ENCODE measurements at places on chromosomes 13 and 19.

DNA sequence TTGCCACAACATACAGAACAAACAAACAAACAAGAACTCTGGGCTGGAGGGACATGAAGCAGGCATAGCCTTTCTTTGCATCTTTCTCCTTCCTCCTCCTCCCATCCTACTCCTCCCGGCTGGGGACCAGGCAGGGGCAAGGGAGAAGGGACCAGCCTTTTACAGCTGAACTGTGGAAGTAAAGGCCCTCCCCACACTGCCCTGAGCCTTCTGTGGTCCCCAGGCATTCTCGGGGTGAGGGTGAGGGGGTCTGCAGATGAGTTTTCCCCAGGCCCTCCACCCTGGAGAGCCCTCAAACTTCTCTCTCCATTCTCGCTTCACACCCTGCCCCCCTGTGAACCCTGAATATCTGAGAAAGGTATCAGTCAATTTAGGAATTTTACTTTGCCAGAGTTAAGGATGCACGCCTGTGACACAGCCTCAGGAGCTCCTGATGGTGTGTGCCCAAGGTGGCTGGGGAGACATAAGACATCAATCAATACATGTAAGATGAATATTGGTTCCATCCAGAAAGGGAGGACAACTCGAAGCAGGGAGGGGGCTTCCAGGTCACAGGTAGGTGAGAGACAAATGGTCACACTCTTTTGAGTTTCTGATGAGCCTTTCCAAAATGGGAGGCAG, 170.9 kb downstream of the COL4A1 start:
- DNase-seq: no peak

GRCh38 chr19:996051-996838, 4.0 kb upstream of the GRIN3B start:
- DNase-seq: peak; percentile 68

- DNase-seq: no peak
Measured at GRCh38 chr19:18851673-18852325, 20.0 kb downstream of the UPF1 start.

- DNase-seq: no peak
Measured at GRCh38 chr19:13748169-13748828, 16.0 kb upstream of the MRI1 start.

DNA sequence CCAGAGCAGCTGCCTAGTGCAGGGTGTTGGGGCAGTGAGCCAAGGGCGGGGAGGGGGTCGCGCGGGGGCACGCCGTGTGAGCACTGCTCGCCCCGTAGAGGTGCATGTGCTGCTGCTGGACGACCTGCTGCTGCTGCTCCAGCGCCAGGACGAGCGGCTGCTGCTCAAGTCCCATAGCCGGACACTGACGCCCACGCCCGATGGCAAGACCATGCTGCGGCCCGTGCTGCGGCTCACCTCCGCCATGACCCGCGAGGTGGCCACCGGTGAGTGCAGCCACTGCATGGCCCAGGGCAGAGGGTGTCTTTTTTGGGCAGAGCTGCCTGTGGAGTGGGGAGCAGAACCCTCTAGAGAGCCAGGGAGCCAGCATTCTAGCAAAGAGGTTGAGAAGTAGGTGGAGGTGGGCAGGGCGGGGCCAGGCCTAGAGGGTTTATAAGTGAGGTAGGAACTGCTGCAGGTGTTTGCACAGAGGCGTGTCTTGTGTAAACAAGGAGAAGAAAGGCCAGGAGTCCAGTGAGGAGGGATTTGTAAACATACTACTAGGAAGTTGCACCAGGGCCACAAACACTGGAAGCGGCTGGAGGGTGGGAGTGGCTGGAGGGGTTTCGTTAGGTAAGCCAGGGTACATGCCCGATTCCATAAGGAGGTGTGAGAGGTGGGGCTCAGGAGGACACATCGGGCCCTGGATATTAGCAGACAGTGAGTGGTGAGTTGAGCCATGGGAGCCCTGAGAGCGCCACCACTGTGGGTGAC, 21.3 kb downstream of the ARHGEF1 start:
- no peak for DNase-seq

DNA sequence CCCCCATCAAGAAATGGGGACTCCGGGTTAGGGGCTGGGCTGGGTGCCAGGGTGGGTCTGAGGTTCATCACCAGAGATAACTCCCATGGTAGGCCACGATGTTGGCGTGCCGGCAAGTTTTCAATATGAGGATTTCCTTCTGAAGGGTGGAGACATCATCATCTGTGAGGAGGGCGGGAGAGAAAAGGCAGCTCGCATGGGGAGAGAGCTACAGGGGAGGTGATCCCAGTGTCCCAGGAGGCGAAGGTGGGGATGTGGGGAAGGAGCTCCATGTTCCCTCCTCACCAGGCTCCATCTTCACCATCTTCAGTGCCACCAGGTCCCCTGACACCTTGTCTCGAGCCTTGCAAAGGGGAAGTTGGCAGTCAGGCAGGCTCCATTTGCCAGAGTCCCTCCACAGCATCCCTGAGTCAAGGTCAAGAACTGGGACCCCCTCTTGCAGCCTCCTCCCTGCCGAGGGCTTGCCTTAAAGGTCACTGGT, 430 bp downstream of the MAP4K1 start:
- no peak for DNase-seq

DNA sequence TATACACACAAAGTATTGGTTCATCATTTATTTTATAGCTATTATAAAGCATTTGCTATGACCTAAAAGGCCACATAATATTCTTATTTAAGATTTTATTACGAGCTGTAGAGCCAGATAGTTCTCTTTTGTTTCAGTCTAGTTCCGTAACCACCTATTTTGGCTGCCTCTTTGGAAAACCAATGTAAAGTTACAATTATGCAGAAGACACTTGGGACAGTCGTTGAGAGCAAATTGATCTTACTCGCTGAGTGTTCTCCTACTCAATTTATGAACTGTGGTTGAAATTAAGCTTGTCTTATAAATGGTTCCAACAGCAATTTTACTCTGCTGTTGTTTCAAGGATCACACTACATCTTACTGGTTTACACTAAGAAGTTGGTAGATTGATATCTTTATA, 122.3 kb downstream of the SLC7A1 start:
- DNase-seq: no peak

GRCh38 chr19:35666251-35666913, at the start of gene UPK1A:
Gene UPK1A, plus strand, starts transcription at chr19:35666517. Its CDS starts 296 bp downstream, at chr19:35666813.
- DNase-seq: no peak

- DNase-seq: no peak
Measured at GRCh38 chr13:114140131-114140905, 7.9 kb upstream of the RASA3 start.

GRCh38 chr19:19366434-19367396, 38.8 kb upstream of the GATAD2A start:
- DNase-seq: peak; percentile 89

DNA sequence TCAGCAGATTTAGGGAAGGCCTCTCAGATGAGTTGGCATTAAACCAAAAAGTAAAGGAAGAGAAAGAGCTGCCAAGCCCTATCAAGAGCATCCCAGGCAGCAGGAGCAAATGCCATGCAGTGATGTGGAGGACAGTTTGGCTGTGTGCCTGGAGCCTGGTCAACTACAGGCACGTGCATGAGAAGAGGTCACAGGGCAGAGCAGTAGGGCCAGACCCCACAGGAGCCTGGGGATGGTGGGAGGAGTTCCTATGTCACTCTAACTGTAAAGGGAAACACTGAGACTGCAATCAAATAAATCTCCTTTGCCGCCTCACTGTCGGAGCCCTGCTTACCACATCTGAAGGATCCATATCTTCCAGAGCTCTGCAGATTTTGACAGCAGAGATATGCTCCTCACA, 240.5 kb downstream of the ENOX1 start:
- no peak for DNase-seq

GRCh38 chr19:15251749-15252397, 19.6 kb upstream of the EPHX3 start:
- peak; percentile 58 for DNase-seq

DNA sequence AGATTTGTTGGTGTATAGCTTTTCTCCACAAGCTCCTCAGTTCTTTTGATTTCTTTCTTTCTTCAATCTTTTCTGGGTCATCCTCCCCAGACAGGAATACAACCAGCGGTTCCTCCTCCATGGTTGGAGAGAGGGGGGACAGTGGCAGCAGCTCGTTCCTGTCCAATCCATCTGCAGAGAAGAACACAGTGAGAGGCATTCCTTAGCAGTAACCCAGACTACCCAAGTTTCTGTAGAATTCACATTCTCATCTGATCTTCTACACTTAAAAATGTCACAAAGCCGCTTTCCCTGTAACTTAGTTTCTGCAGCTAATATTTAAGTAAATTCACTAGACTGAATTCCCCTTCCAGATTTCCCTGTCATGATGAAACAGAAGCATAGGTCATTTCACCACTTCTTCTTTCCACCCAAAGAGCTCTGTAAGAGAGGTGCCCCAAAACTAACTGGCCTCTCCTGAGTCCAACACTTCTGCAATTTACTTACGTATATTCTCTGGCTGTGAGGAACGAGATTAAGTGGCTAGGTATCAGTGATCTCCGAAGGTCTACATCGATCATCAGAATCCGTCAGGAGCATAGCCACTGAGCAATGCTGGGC, 171.9 kb downstream of the TBC1D4 start:
- no peak for DNase-seq

DNA sequence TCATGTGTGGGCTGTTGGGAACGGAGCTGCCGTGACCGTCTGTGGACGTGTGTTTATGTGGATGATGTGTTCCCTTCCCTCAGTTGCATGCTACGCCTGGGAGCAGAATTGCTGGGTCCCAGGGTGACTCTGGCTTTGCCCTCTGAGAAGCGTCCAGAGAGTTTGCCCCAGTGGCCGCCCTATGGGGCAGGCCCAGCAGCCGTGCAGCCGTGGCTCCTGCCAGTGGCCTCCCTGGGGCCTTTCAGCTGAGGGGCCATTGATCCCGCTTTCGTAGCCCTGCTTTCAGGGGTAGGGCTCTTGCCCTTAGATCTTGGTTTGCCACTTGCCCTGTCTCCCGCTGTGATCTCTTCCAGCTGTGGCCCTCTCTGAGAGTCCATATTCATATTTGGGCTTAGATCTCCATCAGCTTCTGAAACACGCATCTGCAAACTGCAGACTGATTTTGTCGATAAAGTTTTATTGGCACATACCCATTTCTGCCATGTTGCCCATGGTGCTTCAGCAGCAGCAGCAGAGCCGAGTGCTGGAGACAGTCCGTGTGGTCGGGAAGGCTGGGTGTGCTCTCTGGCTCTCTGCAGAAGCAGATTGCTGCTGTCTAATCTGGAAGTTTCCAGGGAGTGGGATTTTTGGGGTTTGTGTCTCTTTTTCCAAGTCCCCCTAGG, 17.6 kb downstream of the GNA11 start:
- no peak for DNase-seq

DNA sequence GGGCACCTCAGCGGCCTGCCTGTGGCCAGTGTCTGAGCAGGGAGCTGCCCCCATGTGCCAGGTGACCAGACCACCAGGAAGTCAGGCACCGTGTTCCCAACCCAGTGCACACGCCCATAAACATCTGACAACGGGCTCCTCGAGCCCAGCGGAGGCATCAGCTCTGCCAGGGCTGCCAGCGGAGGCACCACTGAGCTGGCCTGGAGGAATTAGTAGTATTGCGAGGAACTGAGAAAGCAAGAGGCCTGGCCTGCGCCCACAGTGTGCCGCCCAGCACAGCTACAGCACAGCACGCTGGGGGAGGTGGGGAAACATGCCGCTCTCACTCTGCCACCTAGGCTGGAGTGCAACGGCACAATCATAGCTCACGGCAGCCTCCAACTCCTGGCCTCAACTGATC, 44.6 kb downstream of the ANKRD27 start:
- DNase-seq: no peak

DNA sequence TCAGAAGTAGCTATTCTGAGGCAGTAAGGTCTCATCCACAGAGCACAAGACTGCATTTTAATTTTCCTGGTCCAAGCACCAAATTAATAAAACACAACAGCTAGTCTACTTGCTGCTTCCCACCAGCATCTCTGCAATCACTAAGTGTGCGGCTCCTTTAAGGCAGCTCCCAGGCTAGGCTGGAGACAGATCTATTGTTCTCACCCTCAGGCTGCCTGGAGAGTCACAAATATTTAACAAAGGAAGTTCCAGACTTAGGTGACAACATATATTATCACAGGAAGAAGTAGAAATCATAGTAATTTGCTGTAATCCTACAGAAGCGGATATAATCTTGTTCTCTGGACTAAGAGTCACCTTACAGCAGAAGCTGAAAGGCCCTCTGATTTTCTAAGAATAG, 2.2 kb upstream of the EID2 start:
- DNase-seq: no peak

- no peak for DNase-seq
Measured at GRCh38 chr13:71695662-71696061, 171.3 kb downstream of the DACH1 start.

DNA sequence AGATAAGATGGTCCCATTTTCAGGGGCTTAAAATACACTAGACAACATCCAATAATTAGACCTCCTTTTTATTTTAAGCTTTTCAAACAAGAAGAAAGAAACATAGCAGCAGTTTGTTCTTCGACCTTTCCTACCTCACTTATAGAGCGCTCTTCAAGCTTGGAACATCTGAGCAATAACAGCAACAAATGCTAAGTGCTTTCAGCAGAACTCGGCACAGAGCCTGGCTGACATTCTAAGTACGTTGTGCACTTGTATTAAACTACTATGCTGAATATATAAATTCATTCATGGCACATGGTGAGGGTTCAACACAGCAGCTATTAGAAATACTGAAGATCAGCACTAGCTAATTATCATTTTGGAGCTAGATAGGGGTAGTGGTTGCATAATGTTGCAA, 256.1 kb upstream of the MAB21L1 start:
- DNase-seq: no peak

DNA sequence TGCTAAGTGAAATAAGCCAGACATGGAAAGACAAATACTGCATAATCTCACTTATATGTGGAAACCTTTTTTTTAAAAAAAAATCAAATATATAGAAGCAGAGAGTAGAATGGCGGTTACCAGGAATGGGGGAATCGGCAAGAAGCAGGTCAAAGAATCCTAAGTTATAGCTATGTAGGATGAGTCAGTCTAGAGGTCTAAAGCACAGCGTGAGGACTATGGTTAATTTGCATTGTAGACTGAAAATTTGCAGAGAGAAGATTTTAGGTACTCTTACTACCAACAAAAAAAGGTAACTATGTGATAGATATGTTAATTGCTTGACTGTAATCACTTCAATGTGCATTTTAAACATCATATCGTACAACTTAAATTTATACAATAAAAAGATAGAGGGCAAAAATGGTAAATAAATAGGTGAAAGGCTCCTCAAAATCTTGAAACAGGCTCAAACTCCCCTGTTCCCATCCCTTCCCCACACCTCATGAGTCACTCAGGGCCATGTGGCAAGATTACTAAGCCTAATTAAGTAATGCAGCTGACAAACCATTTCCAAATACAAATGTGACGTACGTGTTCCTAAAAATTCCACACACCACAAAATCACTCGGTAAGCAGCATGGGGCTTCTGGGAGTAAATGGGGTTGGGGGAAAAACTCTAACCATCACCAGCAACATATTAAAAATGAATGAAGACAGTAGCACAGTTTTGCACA, 159.0 kb downstream of the USP12 start:
- DNase-seq: peak; percentile 6

DNA sequence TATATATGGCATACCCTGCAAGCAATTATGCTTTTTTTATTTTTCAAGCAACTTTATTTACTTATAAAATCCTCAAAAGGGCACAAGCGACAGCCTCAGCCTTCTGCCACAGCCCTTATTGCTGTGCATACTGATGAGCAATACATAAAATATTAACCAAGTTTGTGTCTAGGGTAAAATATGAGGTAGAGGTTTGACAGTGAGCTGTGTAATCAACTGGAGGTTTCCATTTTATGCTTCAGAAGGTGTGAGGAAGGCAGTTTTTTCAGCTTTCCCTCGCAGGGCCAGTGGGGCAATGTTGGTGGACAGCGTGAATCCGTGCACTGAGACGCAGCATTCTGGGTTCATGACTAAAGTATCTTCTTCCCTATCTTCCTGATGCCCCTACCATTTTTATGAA, 310.4 kb downstream of the IRS2 start:
- DNase-seq: no peak

- no peak for DNase-seq
Measured at GRCh38 chr13:70394031-70394548, 285.8 kb upstream of the KLHL1 start.

All from WERI-Rb-1 (cell line).